HFFc6 (cell line): ENCODE measurements at places on chromosomes 3 and 15. TPM values are rescaled to one million over a fixed set of nuclear protein-coding genes. Genes with fewer than 3 reads are reported as not detected.

- peak overlapping the region; percentile 43 for H3K4me3 ChIP-seq
- peaks cover 16% of the 10 kb centered on the region for H3K4me1 ChIP-seq
- peak; percentile 63 for DNase-seq
- H3K36me3 ChIP-seq, result no peaks in the 10 kb centered on the region
These were observed 9.1 kb upstream of the HPS3 start for GRCh38 chr3:149120051-149120972.

DNA sequence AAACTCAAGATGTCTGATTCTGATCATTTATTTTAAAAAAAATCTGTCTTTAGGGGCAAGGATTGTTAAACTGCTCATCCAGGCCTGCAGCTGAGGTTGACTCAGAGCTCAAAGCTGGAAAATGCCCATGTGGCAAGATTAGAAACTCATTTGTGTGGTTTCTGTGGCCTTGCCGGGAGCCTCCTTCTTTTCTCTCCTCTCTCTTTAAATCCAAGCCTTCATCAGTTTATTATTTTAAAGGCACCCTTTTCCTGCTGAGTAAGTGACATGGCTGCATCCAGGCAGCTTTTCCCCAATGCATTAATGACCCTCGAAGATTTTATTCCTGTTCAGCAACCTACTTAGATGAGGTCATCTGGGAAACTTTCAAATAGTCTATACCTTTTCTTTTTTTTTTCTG is 221.3 kb upstream of the CDIN1 start:
- H3K4me3 ChIP-seq, result peak overlapping the region; percentile 80
- H3K36me3 ChIP-seq, result 0 out of 2 replicates have a peak, but pooled peaks cover 9% of the 10 kb centered on the region
- H3K27ac ChIP-seq, result peak overlapping the region; percentile 99
- DNase-seq, result peak; percentile 92
- peaks cover 81% of the 10 kb centered on the region for H3K4me1 ChIP-seq
- no peaks in the 10 kb centered on the region for H3K27me3 ChIP-seq

The TTLL13 gene
- not detected in 3 replicates for total RNA-seq

The ARPP21 gene
- not detected in 2 replicates for total RNA-seq

- H3K4me1 ChIP-seq, result peaks cover 32% of the 10 kb centered on the region
- no peaks in the 10 kb centered on the region for H3K36me3 ChIP-seq
- DNase-seq, result peak; percentile 77
These were observed 171.0 kb upstream of the NECTIN3 start for GRCh38 chr3:110900576-110900975.

DNA sequence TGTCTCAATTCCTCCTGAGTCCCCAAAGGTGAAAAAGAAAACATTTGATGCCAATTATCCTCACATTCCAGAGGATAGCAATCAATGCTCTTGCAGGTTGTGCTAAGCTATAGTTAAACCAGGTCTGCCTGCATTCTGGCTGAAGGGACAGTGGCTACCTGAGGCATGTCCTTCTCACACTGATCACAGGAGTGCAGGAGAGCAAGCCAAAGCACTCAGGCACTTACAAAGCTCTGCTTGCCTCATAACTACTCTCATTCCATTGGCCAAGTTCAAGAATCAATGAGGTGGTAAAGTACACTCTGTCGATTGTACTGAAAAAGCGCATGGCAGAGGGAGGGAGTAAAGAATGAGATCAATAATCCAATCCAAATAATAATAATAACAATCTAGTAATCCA is 342.0 kb upstream of the PPP2R3A start:
- H3K27ac ChIP-seq, result no peak overlapping the region
- H3K4me1 ChIP-seq, result no peaks in the 10 kb centered on the region
- DNase-seq, result no peak
- H3K4me3 ChIP-seq, result no peak overlapping the region
- H3K27me3 ChIP-seq, result no peaks in the 10 kb centered on the region; the same call in 1 of the 2 replicates
- H3K36me3 ChIP-seq, result no peaks in the 10 kb centered on the region

The XCR1 gene
- not detected in 3 replicates for total RNA-seq

GRCh38 chr15:81560405-81560804 is 186.4 kb upstream of the TMC3 start:
- DNase-seq, result no peak
- H3K27me3 ChIP-seq, result peaks cover 2% of the 10 kb centered on the region; the same call in 1 of the 2 replicates
- H3K4me1 ChIP-seq, result no peaks in the 10 kb centered on the region
- H3K36me3 ChIP-seq, result no peaks in the 10 kb centered on the region
- no peak overlapping the region for H3K4me3 ChIP-seq

The OR5K2 gene
- not detected in 3 replicates for total RNA-seq

DNA sequence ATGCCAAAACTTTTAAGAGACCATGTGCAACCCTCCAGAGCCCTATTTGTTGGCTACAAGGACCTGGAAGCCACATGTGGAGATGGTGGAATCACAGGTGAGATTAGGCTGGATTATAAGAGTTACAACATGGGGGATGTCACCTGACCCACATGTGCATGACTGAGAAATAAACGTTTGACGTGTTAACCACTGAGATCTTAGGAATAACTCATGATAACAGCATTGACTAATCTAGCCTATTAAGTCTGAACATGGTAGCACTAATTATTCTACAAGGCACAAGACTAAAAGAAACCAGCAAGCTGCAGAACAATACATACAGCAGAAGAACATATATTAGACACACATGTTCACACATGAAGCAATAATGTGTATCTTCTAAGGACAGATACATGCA is 38.4 kb downstream of the SUCLG2 start:
- no peak overlapping the region for H3K4me3 ChIP-seq
- peaks cover 9% of the 10 kb centered on the region for H3K4me1 ChIP-seq
- DNase-seq, result no peak
- H3K27ac ChIP-seq, result no peak overlapping the region
- H3K27me3 ChIP-seq, result peaks cover 2% of the 10 kb centered on the region; the same call in 1 of the 2 replicates
- peaks cover 47% of the 10 kb centered on the region for H3K36me3 ChIP-seq

- H3K27ac ChIP-seq, result no peak overlapping the region
- DNase-seq, result no peak
- H3K27me3 ChIP-seq, result peaks cover 2% of the 10 kb centered on the region
- no peaks in the 10 kb centered on the region for H3K36me3 ChIP-seq
These were observed 14.2 kb downstream of the CSK start for GRCh38 chr15:74795966-74796625.

DNA sequence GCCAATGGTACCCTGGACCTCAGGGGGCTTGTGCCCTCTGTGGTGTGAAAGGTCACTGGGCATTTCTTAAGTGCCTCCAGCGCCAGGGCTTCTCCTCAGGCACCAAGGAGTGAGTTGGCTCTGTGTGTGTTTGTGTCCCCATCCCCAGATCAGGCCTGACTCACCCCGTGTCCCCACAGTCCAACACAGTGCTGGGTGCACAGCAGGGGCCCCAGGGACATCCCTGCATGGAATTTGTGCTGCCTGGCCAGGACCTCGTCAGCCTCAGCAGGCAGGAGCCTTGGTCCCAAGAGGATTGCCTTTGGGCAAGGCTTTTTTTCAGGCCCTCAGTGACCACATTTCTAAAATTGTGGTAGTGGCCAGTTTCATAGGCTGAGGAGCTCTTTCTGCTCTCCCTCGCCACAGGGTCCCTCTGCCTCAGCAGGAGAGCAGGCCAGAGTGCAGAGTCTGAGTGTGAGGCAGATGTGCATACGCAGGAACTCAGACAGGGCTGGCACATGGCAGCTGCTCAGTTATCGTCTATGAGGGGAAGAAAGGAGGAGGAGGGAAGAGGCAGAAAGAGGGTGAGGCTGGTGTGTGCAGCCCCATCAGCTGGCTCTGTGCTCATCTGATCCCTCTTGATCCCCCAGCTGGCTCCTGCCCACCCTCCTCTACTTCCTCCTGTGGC is 215.6 kb downstream of the RPLP1 start:
- H3K4me1 ChIP-seq, result no peaks in the 10 kb centered on the region
- no peak overlapping the region for H3K4me3 ChIP-seq
- H3K27ac ChIP-seq, result no peak overlapping the region
- no peaks in the 10 kb centered on the region for H3K36me3 ChIP-seq

DNA sequence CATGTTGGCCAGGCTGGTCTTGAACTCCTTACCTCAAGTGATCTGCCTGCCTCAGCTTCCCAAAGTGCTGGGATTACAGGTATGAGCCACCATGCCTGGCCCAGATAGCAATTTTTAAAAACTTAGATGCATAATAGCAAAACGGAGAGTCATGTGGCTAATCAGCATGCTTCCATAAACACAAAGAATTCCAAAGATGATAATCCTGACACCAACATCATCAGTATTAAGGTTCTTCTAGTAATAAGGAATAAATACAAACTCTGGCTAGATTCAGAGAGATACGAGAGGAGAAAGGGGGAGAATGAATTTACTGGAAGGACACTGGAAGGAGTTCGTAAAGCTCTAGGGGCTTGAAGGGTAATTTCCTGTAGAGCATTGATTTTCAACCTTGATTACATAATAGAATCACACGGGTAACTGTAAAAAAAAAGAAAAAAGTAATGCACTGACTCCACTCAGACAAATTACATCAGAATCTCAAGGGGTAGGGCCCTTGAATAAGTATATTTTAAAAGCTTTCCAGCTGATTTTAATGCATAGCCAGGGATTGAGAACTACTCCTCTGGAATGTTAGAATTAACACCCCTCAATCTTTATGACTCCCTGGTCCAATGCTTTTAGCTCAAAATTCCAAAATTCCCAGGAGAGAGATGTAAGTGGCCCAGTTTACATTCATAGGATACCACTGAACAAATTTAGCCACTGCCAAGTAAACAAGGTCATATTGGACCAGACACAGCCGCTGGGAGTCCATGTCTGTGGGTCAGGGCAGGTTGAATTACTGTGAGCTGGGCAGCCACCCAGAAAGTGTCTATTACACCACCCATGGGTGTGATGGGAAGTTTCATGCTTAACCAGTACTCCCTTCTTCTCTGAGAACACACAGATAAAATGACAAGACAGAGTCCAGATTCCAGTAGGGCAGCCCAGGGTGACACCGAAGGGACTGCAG is 243.9 kb downstream of the TBL1XR1 start:
- no peaks in the 10 kb centered on the region for H3K36me3 ChIP-seq
- peaks cover 3% of the 10 kb centered on the region for H3K27me3 ChIP-seq
- H3K4me3 ChIP-seq, result no peak overlapping the region
- peak; percentile 21 for DNase-seq
- no peak overlapping the region for H3K27ac ChIP-seq
- H3K4me1 ChIP-seq, result peaks cover 48% of the 10 kb centered on the region

The GP5 gene
- total RNA-seq, result 0.05 TPM in 1 of 3 replicates, not detected in the others

The TNNC1 gene
- total RNA-seq, result 0.36 TPM in 1 of 3 replicates, not detected in the others

- H3K27me3 ChIP-seq, result peaks cover 3% of the 10 kb centered on the region; the same call in 1 of the 2 replicates
- H3K4me1 ChIP-seq, result peaks cover 9% of the 10 kb centered on the region; the same call in 1 of the 2 replicates
- no peak overlapping the region for H3K27ac ChIP-seq
- no peak for DNase-seq
These were observed 361.3 kb downstream of the SV2B start for GRCh38 chr15:91461377-91461776.

The STX19 gene
- not detected in 3 replicates for total RNA-seq

The CA12 gene
- 8.5 to 16.6 TPM (median 8.6 TPM) in 3 replicates for total RNA-seq

The CFAP100 gene
- total RNA-seq, result not detected in 3 replicates

The EBLN2 gene
- 1.0 and 1.7 TPM in 2 replicates for total RNA-seq

DNA sequence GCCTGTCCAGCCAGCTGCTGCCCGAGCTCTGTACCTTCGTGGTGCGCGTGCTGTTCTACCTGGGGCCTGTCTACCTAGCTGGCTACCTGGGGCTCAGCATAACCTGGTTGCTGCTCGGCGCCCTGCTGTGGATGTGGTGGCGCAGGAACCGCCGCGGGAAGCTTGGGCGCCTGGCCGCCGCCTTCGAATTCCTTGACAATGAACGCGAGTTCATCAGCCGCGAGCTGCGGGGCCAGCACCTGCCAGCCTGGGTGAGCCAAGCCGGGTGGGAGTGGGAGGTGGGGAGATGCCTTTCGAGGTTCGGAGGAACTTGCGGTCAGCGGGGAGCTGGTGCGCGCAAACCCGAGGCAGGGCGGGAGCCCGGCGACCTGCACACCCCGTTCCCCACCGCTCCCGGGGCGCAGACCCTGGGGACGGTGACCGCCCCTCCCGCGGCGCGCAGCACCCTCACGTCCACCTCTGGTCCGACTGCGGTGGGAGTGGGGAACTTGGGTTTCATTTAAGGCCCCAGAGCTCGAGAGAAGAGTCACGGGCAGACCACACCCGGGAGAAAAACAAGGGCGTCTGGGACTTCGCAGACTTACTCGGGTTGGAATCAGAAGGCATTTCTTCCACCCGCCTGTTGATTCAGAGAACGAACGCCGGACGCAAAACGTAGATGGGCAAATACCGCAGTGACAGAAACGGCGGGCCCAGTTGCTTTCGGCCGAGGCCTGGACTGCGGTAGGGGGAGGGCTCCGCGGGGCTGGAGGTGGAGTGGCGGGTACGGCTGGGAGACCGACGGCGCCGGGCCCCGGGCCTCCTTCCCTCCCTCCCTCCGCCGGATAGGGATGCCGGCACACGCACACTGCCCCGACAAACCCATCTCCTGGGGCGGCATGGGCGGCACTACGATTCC is 708 bp downstream of the ESYT3 start:
- H3K27me3 ChIP-seq, result peaks cover 52% of the 10 kb centered on the region
- peaks cover 8% of the 10 kb centered on the region; the same call in 1 of the 2 replicates for H3K36me3 ChIP-seq
- peak overlapping the region; percentile 36; the same call in 1 of the 2 replicates for H3K4me3 ChIP-seq
- no peak for DNase-seq

GRCh38 chr3:179710079-179710478 is 57.2 kb downstream of the USP13 start:
- no peak overlapping the region for H3K27ac ChIP-seq
- peaks cover 19% of the 10 kb centered on the region for H3K36me3 ChIP-seq
- DNase-seq, result no peak
- H3K4me3 ChIP-seq, result no peak overlapping the region

GRCh38 chr3:141798448-141798845 is 35.2 kb downstream of the GRK7 start:
- H3K27me3 ChIP-seq, result peaks cover 18% of the 10 kb centered on the region
- no peak for DNase-seq
- peaks cover 5% of the 10 kb centered on the region; the same call in 1 of the 2 replicates for H3K4me1 ChIP-seq
- H3K27ac ChIP-seq, result no peak overlapping the region
- no peaks in the 10 kb centered on the region for H3K36me3 ChIP-seq

The ATP13A5 gene
- not detected in 3 replicates for total RNA-seq

DNA sequence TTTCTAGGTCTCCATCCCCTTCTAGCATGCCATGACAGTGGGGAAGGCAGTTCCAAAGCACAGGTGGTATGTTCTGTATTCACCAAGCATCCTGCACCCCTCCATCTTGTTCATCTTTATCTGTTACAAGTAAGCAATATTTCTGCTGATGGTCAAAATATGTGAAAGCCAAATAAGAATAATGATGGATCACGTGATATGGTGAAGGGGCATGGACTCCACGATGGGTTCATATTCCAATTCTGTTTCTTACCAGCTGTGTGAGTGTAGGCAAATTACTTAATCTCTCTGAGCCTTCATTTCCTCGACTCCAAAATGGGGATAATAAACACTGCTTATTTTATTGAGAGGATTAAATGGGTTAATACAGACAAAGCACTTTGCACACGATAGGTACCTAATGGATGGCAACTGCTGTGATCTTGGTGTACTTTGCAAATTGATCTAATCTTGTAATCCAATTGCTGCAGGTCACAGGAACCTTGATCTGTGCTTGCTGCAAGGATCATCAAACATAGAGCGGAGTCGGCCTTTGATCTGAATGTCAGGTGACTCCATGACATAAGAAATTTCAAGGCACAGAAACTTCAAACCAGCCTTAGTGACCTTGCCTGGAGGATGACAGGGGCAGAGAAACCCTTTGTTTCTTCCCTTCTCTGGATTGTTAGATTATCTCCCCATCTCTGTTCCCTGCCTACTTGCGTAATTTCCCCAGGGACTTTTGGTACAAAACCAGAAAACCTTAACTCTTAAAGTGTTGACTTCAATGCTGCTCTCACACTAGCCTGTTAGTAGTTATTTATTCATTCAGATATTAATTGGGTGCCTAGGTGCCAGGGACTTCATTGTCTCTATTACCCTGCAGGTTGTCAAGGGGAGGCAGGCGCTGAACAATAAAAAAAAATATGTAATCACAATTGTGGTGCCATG is 25.8 kb downstream of the SIAH2 start:
- H3K4me3 ChIP-seq, result no peak overlapping the region
- H3K27me3 ChIP-seq, result peaks cover 2% of the 10 kb centered on the region; the same call in 1 of the 2 replicates
- peaks cover 15% of the 10 kb centered on the region for H3K4me1 ChIP-seq
- no peak for DNase-seq
- peaks cover 11% of the 10 kb centered on the region; the same call in 1 of the 2 replicates for H3K36me3 ChIP-seq

The MYL3 gene
- not detected in 3 replicates for total RNA-seq
